GM23338 (cell line): ENCODE measurements at places on chromosomes 2 and 18.

DNA sequence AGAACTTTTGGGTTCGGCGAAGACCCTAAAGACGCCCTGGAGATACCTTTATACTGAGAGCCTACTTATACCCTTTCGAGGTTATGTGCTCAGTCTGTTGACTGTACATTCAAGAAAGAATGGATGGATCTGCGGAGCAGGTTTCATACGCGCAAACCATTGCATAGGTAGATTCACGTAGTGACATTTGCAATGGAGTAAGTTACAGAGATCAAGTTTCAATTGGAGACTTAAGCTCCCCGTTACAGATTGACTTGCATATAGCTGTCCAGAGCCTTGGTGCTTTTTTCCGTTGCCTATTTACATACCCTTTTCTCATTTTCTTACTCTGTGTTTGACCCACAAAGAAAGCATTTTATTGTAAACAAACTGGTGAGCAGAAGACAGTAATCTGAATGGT, 923 bp downstream of the PSMD1 start:
- no peak for DNase-seq
- H3K27me3 ChIP-seq, result peaks cover 9% of the 10 kb centered on the region; the same call in 1 of the 2 replicates

DNA sequence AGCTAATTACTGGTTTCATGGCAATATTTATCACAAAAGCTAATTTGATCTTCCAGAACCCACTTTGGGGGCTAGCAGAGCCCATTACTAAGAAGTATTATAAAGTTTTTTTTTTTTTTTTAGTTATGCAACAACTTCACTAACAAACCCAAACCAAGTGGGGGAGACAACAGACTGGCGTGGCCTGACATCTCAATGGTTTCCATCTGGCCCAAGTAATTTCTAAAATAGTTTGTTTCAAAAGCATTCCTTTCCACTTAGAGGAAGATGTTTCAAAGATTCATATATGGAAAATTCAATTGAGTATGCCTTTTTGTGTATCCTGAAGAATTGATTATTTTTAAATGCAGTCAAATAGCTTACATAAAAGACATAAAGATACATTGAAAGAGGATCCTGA, 367.1 kb downstream of the HRH4 start:
- no peaks in the 10 kb centered on the region for H3K27me3 ChIP-seq
- H3K27ac ChIP-seq, result peak overlapping the region; percentile 65; the same call in 1 of the 2 replicates
- no peaks in the 10 kb centered on the region for H3K36me3 ChIP-seq
- no peak overlapping the region for H3K4me3 ChIP-seq
- peaks cover 35% of the 10 kb centered on the region for H3K4me1 ChIP-seq

GRCh38 chr2:196384729-196385128, 213.4 kb upstream of the STK17B start:
- H3K4me1 ChIP-seq, result no peaks in the 10 kb centered on the region
- H3K27ac ChIP-seq, result no peak overlapping the region
- no peak overlapping the region for H3K4me3 ChIP-seq
- DNase-seq, result no peak
- H3K36me3 ChIP-seq, result no peaks in the 10 kb centered on the region

DNA sequence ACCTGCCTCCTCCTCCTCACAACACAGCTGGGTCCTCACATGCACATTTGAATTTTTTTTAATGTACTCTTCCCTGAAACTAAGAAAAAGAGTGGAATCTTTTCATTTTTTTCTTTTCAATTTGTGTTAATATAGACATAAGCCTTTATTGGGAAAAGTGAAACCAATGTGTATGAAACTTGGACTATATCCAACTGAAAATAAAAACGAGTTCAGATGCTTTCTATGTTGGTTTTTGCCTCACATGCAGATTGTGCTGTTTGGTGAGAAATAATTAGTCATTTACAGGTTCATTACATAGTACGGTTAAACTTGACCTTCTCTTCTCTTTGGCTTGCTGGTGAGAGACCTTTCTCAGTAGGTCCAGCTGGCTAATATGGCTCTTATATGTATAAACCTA, 515.2 kb upstream of the FANCL start:
- H3K27ac ChIP-seq, result no peak overlapping the region
- H3K4me3 ChIP-seq, result no peak overlapping the region
- no peaks in the 10 kb centered on the region for H3K36me3 ChIP-seq
- H3K27me3 ChIP-seq, result no peaks in the 10 kb centered on the region

DNA sequence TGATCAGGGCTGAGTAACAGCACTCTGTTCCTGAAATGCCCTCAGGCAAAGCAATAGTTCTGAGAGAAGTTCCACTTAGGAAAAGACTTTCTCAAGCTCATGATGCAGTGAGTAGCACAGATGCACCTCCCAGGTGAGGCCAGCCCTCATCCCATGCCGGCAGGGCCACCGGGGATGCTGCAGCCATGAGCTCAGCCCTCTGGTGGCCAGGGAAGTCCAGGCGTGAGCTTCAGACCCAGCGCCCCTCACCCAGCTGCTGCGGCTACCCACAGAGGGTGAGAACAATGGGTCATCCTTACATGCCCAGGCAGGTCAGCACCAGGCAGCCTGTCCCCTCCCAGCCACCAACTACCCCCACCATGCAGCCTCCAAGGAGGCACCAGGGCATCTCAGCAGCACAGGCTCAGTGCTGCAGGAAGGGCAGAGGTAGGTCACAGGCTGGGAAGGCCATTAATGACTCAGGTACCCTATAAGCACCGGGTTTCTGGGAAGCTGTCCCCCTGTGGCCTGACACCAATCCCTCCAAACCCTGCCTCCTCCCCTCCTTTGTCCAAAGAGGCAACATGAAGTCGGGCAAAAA, 50.6 kb downstream of the TTC32 start:
- no peak overlapping the region for H3K4me3 ChIP-seq
- no peak overlapping the region for H3K27ac ChIP-seq
- no peaks in the 10 kb centered on the region for H3K36me3 ChIP-seq
- peak; percentile 59 for DNase-seq

DNA sequence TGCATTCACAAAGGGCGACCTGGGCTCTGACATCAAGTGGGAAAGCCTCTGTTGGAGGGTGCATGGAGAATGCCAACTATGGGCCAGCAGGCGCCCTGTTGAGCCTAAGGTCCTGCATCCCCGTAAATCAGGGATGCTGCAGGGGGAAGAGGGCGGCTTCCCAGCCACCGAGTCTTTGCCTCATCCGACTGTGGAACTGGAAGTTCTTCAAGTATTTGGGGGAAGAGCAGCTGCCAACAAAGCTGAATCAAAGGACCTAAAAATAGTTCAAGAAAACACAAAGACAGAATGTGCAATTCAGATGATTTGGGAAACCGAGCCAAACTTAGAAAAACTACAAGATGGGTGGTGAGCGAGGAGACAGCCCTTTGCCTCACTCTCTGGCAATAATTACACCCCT, 281.1 kb upstream of the MGAT5 start:
- H3K4me3 ChIP-seq, result no peak overlapping the region
- H3K36me3 ChIP-seq, result no peaks in the 10 kb centered on the region
- peaks cover 9% of the 10 kb centered on the region; the same call in 1 of the 2 replicates for H3K4me1 ChIP-seq
- H3K27ac ChIP-seq, result no peak overlapping the region
- no peak for DNase-seq
- H3K27me3 ChIP-seq, result no peaks in the 10 kb centered on the region
